Stimulated activated CD8-positive, alpha-beta memory T cell treated with anti-CD3 and anti-CD28 coated beads, Interleukin-15, amount 100 ng/mL, for 4 hours (primary cell): ENCODE measurements at places on chromosomes 16 and 17.
A peak's percentile ranks its signal among the peaks of the same experiment; 100 is the strongest.

DNA sequence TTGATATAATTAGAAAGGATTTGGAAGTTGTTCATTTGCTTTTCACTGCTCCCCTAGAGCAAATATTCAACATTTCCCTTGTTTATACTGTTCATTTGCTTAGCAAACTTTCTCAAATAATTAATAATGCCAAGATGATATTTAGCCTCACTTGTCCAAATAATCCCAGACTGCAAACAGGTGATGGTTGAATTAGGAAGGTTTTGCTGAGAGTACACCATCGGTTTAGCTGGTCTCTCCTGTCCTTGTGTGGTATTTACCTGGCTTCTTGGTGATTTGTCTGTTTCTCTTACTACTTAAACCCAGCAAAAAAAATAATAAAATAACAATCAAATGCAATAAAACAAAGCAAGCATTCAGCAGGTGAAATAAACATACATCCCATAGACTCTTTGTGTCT is 6.5 kb downstream of the KATNIP start:
- DNase-seq, result no peak

GRCh38 chr17:66625311-66625767 is 209.6 kb upstream of the CACNG5 start:
- no peak for DNase-seq

GRCh38 chr17:49616601-49617131 is 41.0 kb downstream of the NXPH3 start:
- DNase-seq, result no peak

- DNase-seq, result no peak
These were observed 27.8 kb downstream of the GPR139 start for GRCh38 chr16:20045886-20046285.

DNA sequence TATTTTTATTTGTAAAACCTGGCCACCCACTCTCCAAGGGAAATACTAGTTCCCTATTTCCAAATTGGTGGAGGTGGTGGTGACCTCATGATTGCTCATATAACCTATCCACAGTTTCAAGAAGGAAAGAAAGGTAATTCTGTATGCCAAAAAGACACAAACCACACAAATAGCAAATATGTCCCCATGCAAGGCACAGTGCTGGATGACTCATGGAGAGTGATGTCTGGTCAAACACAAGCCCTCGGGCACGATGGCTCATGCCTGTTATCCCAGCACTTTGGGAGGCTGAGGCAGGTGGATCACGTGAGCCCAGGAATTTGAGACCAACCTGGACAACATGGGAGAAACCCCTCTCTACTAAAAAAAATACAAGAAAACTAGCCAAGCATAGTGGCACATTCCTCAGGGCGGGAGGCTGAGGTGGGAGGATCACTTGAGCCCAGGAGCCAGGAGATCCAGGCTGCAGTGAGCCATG is 64.2 kb downstream of the GNA13 start:
- no peak for DNase-seq

DNA sequence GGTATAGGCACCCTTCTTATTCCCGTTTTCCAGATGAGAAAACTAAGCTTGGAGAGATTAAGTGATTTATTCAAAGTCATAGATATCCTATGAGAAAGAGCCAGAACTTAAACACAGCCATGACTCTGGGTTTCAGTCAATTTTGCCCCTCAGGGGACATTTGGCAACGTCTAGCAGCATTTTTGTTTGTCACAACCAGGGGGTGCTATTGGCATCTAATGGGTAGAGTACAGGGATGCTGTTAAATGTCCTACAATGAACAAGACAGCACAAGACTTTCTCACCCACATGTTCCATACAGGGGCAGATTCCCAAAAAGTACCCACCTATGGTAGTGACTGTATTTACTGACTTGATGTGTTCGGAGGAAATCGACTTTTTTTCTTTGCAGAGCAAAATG is 4.8 kb upstream of the SHISA9 start:
- DNase-seq, result no peak

GRCh38 chr16:58127634-58128033 is 1.5 kb downstream of the CFAP20 start:
- DNase-seq, result no peak

GRCh38 chr17:3400055-3400454 is 1.8 kb upstream of the OR1E1 start:
- no peak for DNase-seq

GRCh38 chr17:17494870-17495535 is 1.2 kb downstream of the RASD1 start:
- no peak for DNase-seq

GRCh38 chr16:86095131-86095752 is 196.3 kb downstream of the IRF8 start:
- DNase-seq, result no peak

DNA sequence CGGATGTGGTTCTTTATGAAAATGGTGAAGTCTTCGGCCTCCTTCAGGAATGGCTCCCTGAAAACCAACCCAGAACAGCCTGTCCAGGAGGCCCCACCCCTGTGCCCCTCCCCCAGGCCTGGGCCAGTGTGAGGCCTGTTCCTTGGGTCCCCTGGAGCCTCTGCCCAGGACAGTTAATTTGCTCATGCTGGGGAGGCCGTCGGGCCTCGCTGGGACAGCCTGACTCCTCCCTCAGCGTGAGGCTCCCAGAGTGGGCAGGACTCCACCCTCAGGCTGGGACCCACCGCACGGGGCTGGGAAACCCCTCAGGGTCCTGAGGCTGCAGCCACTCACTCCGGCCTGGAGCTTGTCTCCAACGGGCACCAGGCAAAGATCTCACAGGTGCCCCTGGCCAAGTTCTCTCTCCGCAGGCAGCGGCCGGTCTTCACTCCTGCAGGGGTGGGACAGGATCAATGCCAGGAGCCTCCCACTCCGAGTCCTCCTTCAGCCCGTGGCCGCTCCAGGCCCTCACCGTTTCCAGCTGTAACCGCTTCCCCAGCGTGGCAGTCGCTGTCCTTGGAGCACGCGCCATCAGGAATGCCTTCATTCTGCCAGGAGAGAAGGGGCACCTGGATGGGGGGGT is 5.8 kb downstream of the P2RX5 start:
- DNase-seq, result no peak

- DNase-seq, result no peak
These were observed 257.6 kb downstream of the PARN start for GRCh38 chr16:14372471-14372870.

DNA sequence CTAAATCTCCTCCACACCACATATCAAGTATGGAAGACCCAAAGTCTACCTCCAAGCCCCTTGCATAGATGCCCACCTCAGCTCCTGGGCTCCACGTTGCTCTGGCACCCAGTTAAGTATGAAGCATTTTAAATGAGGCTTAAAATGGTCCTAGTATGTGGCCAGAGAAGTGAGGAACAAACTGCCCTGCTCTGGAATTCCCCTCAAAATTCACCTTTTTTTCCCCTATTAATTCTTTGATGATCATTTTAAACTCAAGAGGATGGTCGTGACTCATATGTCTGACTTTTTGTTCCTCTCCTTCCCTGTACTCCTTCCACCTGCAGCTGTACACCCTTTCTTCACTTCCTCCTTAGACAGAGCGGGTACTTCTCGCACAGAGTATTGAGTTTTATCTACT is 234.5 kb upstream of the MYOCD start:
- DNase-seq, result no peak

DNA sequence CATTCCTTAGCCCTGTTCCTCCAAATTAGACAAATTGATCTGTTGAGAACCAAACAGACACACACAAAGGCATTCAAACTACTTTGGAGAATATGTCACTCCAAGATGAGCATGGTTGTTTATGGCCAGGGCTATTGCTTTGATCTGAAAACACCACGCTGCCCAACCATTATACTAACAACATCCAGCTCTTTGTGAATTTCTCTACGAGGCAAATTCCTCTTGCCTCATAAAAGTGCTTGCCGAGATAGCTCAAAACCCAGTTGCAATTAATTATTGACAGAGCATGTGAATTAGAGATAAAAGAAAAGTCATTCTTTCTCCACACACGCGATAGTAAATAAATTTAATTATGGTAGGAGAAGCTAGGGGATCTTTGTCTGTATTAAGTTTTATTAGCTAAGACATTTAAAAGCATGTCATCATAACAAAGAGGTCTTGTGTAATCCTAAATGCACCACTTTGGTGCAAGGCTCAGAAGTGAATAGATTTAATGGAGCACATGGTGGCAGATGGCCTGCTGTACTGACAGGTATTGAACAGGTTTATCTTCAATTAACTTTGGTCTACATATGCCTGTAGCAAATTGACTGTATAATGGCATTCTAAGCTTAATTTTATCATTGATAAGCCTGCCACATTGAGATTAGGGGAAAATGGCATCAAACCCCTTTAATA is 441.8 kb downstream of the HS3ST4 start:
- no peak for DNase-seq

- no peak for DNase-seq
These were observed 219.9 kb downstream of the C16orf78 start for GRCh38 chr16:49593424-49594040.

DNA sequence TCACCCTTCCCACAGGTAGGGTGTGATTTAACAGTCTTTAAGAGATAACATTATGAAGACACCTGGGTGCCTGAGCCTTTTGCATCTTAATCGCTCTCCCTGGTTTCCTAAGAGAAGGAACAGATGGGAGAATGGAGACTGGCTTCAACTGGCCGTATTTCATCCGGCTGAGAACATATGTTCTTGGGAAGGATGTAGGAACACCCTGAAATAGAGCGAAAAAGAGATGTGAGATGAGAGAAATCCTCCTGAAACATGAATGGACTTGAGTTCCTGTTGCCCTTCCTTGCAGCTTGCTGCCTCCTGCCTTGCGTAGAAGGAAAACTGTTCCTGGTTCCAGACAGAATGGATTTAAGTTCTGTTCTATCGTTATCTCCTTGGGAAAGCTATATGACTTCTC is 385.4 kb upstream of the RBFOX1 start:
- DNase-seq, result no peak

DNA sequence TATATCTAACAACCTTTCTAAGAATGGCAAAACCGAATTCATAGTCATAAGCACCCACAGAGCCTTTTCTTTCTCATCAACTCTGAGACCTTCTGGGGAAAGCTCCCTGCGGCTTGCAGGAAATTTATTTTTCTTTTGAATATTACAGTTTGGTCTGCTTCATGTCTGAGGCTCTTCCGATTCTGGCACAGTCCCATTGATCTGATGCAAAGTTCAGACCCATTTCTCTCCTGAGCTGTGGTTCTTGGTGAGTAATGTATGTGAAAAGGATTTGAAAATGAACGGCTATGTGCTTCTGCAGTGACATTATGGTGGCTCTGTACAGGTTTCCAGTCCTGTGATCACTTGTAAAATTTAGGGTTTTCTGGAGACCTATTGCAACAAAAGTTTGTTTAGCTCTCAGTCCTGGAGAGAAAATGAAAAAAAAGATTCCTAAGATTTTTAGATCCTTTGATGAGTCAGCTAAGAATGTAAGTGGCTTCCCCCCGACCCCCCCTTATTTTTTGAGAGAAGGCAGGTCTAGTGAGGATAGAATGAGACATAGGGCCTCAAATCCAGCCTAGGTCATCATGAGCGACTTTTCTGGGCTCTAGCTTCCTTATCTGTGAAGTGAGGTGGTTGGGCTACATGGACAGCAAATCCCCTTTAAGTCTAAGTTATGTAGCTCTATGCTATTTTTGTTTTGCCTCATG is 4.6 kb downstream of the GAN start:
- DNase-seq, result no peak

DNA sequence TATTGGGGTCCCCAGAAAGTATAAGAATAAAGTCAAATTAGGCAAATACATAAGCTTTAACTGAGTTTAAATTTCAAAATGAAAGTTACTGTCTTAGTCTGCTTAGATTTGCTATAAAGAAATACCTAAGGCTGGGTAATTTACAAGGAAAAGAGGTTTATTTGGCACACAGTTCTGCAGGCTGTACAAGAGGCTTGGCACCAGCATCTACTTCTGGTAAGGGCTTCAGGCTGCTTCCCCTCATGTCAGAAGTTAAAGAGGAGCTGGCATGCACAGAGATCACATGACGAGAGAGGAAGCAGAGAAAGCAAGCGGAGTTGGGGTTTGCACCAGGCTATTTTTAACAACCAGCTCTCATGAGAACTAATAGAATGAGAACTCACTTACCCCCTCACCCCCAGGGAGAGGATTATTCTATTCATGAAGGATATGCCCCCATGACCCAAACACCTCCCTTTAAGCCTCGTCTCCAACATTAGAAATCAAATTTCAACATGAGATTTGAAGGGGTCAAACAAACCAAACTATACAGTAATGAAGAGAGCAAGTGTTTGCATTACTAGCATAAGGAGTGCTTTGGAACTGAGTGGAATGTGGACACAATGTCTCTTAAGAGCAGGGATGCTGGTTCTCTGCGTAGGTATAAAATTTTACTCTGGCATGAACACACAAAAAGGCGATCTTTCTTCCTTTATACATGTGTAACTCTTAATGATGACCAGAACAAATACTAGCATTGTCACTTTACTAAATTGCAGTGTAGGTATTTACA is 292.8 kb upstream of the PMFBP1 start:
- DNase-seq, result no peak

DNA sequence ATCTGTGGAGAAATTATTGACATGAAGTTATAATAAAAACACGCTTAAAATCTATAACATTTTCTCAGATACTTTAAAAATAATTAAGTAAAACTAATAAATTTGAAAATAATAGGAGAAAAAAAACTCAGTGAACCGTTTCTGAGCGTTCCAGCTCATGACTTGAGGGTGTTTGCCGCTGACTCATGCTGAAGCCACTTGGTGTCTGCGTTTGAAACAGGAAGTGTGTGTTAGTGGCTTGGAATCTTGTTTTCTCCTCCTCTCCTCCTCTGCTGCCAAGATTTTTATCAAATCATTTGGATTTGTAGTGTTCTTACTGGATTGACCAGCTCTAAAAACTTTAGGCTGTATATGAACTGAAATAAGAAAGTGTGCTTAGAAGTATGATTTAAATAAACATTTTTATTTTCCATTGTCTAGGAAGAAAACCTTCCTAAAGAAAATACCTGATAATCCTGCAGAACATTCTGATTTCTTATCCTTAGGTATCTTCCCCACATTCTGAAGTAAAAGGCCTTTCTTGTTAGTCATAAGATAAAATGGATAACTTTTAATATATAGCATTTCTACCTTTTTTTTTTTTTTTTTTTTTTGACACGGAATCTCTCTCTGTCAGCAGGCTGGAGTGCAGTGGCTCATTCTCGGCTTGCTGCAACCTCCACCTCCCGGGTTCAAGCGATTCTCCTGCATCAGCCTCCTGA is 30.8 kb downstream of the USP10 start:
- no peak for DNase-seq

GRCh38 chr17:80104321-80104955 is 3.1 kb downstream of the GAA start:
- DNase-seq, result no peak

- peak; percentile 34 for DNase-seq
These were observed 38.2 kb downstream of the HOXB1 start for GRCh38 chr17:48492401-48493298.

- no peak for DNase-seq
These were observed 295.4 kb downstream of the TOX3 start for GRCh38 chr16:52251495-52251894.

DNA sequence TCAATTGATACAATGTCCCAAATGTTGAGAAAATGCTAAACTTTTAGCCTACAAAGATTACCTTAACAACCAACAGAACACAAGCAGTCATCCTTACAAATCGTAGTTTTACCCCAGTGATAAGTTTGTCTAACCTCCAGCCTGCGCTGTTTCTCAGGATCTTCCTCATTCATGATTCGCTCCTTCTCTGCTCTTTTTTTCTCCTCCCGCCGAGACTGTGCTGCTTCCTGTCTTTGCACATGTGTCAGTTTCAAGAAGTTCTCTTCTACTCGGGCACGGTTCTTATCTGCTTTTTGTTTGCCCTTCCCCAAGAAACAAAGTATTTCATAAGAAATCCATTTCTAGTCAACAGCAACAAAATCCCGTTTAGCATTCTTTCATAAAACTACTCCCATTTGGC is 10.2 kb upstream of the STRADA start:
- no peak for DNase-seq

- no peak for DNase-seq
These were observed 62.8 kb upstream of the GCSH start for GRCh38 chr16:81158964-81159363.
